Smooth muscle cell of trachea (primary cell): ENCODE measurements at places on chromosomes 6 and 20. TPM values are rescaled to one million over a fixed set of nuclear protein-coding genes. Genes with fewer than 3 reads are reported as not detected.

The BMP5 gene
- total RNA-seq = 0.17 and 1.0 TPM in 2 replicates

The OXT gene
- total RNA-seq = not detected in 2 replicates

The ZSCAN23 gene
- 4.3 and 11.1 TPM in 2 replicates for total RNA-seq

The ANGPT4 gene
- not detected in 2 replicates for total RNA-seq

The MDFI gene
- 0.17 TPM in 1 of 2 replicates, not detected in the other for total RNA-seq

The TP53TG5 gene
- 0.50 TPM in 1 of 2 replicates, not detected in the other for total RNA-seq

The OR2H2 gene
- not detected in 2 replicates for total RNA-seq

The SDCBP2 gene
- total RNA-seq = 1.9 and 2.3 TPM in 2 replicates

The PBX2 gene
- total RNA-seq = 57.5 and 61.2 TPM in 2 replicates

The FAM217A gene
- total RNA-seq = not detected in 2 replicates

The HDGFL1 gene
- total RNA-seq = not detected in 2 replicates

The PRDM13 gene
- total RNA-seq = not detected in 2 replicates
